ENCODE measurements at places on chromosomes 7 and 10.
A peak's percentile ranks its signal among the peaks of the same experiment; 100 is the strongest.

- no peak for DNase-seq
Observed at GRCh38 chr7:121187222-121187621, 141.6 kb upstream of the WNT16 start.

DNA sequence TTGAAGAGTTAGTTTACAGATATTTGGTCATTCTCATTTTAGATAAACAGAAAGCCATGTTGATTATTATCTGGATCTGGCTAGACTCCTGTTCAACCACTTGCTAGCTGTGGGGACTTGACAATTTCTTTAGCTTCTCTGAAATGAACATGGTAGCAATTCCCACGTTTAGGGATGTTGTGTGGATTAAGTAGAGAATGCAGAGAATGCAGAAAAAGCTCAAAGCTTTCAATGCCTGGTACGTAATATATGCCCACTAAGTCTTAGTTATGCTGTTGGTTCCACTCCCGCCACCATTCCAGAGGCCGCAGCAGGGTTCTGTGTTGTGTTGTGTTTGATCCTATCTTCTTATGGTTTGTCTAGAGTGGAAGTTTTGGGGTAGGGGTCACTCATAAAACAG is 39.2 kb upstream of the RPA3 start:
- DNase-seq, result no peak

GRCh38 chr10:110214371-110214826 is 7.0 kb downstream of the MXI1 start:
- peak; percentile 24 for DNase-seq

- DNase-seq, result no peak
Observed at GRCh38 chr7:151506901-151507382, 12.8 kb downstream of the RHEB start.

DNA sequence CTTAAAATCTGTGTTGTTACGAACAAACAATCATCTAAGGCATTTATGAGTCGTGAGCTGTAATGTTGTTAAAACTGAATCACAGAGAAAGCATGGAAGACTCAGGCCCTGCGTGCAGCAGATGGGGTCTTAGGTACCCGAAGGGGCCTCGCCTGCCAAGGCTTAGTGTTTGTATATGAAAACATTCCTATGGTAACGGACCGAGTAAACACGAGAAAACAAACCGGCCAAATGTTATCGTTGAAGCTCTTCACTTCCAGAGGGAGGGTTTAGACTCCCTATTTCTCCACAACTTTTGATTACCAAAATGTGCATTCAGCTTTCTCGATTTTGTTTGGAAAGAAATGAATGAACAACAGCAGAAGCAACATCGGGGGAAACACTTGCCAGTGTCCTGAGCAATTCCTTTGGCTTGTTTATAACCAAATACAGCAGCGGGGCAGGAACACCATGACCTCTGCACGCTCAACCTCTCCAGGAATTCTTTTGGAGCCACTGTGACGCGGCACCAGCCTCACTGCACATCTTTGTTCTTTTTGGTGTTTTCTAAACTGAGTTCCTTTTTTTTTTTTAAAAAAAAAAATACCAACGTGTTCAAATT is 121.6 kb upstream of the KLF6 start:
- no peak for DNase-seq

DNA sequence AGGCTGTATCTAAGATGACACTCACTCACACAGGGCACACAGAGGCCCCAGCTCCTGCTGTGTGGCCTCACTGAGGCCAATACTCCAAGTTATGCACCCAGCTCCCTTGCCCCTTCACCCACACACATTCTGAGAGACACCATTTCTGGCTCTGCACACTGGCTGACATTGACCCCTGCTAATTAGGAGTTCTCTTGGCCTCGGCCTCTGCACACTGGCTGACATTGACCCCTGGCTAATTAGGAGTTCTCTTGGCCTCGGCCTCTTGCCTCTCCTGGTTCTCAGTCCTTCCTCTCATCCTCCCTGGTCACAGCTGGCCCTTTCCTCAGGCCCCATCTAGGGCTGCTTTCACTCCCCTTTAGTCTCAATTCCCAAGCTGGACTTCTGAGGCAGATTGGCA is 97.3 kb downstream of the GRID1 start:
- DNase-seq, result no peak

DNA sequence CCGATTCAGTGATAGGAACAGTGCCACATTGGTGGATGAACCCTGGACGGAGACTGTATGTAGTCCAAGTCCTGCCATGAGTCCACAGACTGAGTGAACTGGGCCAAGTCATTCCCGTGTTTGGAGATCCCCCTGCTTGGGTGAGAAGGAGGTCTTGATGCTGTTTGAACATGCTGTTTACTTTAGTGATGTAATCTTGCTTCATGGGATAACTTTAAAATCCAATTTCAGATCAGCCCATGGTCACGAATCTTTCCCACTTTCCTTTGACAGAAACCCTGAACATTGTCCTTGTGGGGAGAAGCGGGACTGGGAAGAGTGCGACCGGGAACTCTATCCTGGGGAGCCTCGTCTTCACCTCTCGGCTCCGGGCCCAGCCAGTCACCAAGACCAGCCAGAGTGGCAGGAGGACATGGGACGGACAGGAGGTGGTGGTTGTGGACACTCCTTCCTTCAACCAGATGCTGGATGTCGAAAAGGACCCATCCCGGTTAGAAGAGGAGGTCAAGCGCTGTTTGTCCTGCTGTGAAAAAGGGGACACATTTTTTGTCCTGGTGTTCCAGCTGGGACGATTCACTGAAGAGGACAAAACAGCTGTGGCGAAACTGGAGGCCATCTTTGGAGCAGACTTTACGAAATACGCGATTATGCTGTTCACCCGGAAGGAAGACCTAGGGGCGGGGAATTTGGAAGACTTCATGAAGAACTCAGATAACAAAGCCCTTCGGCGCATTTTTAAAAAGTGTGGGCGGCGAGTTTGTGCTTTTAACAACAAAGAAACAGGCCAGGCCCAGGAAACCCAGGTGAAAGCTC is 26.6 kb downstream of the GIMAP8 start:
- DNase-seq, result no peak

GRCh38 chr7:95897557-95898251 is 125.3 kb downstream of the DYNC1I1 start:
- DNase-seq, result no peak

GRCh38 chr7:114048386-114049235 is 129.8 kb upstream of the PPP1R3A start:
- DNase-seq, result no peak

DNA sequence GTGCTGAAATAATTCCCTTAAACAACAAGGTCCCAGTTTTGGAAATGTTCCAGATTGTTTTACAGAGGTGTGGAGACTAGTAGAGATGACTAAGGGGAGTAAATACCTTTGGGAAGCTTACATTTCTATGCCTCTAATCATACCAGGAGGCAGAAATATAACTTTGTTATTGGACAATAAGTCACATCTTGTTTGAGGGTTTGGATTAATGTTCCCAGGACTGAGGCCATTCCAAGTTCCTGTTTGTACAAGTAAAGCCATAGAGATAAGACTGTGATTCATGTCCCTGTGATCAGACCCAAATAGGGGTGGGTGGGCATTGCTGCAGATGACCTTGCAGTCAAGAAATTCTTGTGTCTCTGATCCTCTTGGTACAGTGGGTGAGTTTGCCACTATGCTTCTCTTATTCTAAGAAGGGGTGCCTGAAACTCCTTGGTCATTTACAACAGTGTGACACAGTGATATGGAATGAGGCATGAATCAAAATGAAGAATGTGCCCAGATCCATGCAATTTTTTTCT is 508.3 kb downstream of the SORCS3 start:
- no peak for DNase-seq

DNA sequence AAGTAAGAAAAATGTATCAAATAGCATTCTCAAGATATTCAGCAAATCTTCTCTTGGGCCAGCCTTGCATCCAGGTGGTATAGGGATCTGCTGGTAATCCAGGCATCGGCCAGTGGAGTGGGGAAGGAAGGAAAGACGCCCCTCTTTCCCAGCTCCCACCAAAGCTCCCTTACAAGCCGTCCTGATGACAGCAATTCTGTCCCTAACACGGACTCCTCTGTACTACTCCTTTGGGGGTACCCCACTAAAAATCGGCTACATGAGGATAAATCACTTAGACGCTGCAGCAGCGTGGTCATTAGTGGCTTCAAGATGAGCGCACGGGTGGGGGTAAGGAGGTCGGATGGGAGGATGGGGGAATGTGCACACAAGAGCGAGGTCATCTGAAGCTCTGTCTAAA is 24.7 kb upstream of the NUB1 start:
- DNase-seq, result no peak

- no peak for DNase-seq
Observed at GRCh38 chr10:125034675-125035074, 92.8 kb downstream of the ZRANB1 start.

DNA sequence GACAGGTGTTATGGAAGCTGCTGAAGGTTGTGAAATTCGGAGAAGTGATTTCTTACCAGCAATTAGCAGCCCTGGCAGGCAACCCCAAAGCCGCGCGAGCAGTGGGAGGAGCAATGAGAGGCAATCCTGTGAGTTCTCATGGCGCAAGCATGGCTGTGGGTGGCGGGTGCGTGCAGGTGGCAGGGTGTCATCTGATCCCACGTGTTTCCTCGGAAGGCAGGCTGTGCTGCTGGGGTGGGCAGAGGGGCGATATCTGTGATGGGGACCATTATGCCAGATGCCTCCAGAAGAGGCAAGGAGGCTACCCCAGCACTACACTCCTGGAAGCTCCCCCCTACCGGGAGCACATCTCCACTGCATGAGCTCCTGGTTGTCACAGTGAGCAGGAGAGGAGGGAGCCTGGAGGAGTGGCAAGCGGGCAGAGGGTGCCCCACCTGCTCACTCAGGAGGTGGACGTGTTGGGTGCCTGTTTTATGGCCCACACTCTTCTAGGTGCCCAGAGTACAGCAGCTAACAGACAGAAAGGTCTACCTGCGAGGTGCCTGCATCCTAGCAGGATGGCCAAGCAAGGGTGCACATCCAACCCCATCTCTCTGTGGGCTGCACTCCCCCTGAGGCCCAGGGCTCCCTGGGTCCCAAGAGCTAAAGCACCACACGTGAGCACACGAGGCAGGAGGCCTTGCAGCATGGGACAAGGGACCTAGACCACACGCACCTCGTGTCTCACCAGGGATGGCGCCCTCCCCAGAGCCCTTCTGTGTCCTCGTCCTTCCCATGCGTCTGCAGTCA is 204.7 kb downstream of the EBF3 start:
- no peak for DNase-seq

GRCh38 chr7:32535162-32535702 is 39.9 kb downstream of the AVL9 start:
- DNase-seq, result no peak

GRCh38 chr7:116327752-116328151 is 117.4 kb downstream of the TES start:
- no peak for DNase-seq

- no peak for DNase-seq
Observed at GRCh38 chr10:15789793-15790525, 70.2 kb upstream of the ITGA8 start.

- DNase-seq, result no peak
Observed at GRCh38 chr10:34698979-34699378, 116.1 kb downstream of the PARD3 start.

GRCh38 chr10:76428551-76429367 is 997.3 kb downstream of the LRMDA start:
- DNase-seq, result no peak

DNA sequence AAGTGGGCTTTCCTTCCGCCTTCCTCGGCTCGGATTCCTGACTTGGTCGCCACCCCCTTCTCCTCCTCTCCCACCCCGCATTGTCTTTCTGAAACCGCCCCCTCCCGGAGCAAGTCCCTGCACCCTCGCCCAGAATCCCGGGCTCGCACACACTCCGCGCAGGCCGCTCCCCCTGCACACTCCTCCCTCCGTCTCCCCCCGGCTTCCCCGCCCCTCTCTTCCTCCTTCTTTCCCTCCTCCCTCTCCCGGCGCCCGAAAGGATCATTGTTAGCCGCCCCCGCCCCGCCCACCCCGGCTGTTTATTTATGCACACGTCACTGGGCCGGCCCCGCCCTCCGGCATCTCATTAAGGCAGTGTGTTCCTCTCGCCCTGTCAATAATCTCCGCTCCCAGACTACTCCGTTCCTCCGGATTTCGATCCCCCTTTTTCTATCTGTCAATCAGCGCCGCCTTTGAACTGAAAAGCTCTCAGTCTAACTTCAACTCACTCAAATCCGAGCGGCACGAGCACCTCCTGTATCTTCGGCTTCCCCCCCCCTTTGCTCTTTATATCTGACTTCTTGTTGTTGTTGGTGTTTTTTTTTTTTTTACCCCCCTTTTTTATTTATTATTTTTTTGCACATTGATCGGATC is at the start of gene TCF7L2:
TSS of gene TCF7L2 (plus strand) at position 373 of the 633 bp plus-strand sequence. CDS start 510 bp downstream, outside the sequence.
- DNase-seq, result peak; percentile 87

- no peak for DNase-seq
Observed at GRCh38 chr10:120978589-120979252, 127.6 kb downstream of the WDR11 start.

- DNase-seq, result no peak
Observed at GRCh38 chr7:25758559-25758958, 393.4 kb upstream of the NFE2L3 start.

- DNase-seq, result no peak
Observed at GRCh38 chr7:133126422-133126821, 44.5 kb upstream of the CHCHD3 start.

GRCh38 chr7:112492186-112492585 is 11.4 kb downstream of the LSMEM1 start:
- no peak for DNase-seq

DNA sequence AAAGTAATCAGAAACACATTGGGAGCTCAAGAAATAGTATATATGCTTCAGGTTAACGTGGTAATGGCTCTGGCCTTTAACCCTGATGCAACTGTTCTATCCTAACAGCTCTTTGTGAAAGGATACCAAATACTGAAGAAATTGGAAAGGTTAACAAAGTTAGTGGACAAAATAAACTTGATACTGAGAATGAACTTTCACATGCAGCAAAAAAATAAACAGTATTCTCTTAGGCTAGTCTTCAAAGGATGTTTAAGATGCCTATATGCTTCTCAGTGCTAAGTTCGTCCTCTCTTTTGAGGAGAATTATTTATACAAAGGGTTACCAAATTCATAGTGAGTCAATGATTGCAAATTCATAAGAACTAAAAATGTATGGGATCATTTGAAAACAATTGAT is 256.2 kb upstream of the FERD3L start:
- DNase-seq, result no peak

- no peak for DNase-seq
Observed at GRCh38 chr7:25093268-25093826, 31.7 kb downstream of the CYCS start.

GRCh38 chr10:35413985-35414861 is 77.9 kb downstream of the CCNY start:
- DNase-seq, result no peak

GRCh38 chr10:89085153-89085552 is 94.6 kb downstream of the FAS start:
- DNase-seq, result no peak

DNA sequence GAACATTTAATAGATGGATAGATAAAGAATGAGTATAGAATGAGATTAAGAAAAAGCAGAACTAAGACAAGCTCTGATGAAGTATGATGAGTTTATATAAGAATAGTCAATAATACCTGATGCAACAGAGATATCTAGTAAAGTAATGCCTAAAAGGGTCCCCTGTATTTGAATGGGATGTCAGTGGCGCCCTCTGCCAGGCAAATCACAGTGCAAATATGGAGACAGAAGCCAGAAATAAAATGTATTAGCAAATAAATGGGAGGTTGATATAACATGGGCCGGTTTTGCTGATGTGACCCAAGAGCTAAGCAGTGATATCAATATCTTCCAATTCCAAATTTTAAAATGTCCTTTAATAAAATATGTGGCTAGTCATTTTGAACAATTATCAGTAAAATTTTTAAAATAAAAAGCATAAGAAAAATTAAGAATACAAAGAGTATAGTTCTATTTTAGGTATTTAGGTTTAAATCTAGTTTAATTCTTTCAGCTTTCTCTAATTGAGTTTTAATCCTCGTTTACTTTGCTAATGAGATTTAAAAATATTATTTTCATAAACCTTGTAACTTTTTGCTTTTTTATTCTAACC is 62.6 kb downstream of the ADK start:
- DNase-seq, result no peak

- DNase-seq, result no peak
Observed at GRCh38 chr7:130429019-130429418, 11.8 kb downstream of the CEP41 start.

Data from C1 segment of cervical spinal cord (tissue), 14 donors.